CMK (cell line): ENCODE measurements at places on chromosomes 5 and 9.
A peak's percentile ranks its signal among the peaks of the same experiment; 100 is the strongest.

DNA sequence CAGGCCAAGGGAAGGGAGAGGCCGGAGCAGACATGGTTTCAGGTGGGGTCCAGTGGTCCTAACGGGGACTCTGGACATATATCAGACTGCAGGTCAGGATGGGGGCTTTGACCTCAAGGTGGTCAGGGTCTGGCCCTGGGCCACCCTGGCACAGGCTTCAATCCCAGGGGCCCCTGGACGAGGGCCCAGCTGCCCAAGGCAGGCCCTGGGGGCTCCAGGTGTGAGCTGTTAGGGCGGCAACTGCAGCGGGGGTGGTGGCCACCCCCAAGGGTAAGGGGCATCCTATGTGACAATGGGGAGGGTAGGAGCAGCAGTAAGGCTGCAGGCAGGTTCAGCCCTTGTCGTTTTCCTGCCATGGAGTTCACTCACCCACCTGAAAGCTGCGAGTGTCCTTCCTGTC lies 45.4 kb upstream of the CLPTM1L start:
- DNase-seq: no peak

DNA sequence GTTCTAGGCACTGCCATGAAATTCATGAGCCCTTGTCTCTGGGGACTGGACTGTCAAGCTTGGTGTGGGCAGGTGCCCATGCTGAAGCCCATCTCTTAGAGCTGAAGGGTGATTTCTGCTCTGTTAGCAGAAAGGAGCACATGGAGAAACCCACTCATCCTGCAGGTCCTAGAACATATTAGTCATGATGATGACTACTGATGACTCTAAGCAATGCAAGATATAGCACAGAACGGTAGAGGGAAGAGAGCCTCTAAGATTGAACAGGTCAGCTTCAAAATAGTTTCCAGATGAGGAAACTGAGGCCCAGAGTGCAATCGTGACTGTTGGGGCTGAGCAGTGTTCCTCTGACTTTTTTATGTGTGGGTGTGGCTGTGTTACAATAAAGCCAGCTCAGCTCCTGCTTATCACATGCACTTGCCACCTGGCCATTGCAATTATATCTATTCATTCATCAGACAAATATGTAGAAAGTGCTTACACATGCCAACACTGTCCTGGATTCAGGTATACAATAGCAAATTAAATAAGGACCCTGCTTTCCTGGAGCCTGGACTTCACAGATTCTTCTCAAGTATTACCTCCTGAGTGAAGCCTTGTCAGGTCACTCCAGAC lies 140.2 kb upstream of the BRINP1 start:
- no peak for DNase-seq

- DNase-seq: no peak
These were observed 561.1 kb downstream of the PDE4D start for GRCh38 chr5:59332236-59332973.

DNA sequence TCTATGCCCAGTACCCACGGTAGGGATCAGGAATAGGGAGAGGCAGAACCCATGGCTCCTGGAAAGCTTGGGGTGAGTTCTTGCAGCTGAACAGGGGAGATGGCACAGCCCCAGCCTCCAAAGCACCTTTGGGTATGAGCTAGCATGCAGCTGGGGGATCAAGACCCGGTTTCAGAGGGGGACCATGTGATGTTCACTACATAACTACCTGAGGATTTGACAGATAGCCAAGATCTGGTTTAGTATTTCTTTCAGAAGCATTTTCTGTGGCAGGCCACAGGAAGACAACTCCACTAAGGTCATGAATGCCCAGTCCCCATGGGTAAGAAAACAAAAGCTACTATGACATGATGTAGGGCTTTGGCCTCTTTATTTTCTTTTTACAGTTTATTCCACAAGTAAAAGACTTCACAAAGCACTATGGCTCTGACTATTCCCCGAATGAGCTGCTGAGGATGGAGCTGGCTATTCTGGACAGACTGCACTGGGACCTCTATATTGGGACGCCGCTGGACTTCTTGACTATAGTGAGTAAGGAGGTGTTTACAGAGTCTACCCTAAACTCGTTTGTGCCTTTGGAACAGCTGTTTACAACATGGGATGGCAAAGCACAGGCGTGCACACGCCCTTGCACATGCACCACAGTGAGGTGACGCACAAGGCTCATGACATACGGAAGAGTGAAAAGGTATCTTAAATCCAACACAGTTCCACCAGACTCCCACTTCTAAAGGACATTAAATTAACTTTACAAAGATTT lies 3.4 kb downstream of the CCNI2 start:
- DNase-seq: no peak

GRCh38 chr5:172189693-172190296 lies 1.8 kb upstream of the STK10 start:
- DNase-seq: no peak

DNA sequence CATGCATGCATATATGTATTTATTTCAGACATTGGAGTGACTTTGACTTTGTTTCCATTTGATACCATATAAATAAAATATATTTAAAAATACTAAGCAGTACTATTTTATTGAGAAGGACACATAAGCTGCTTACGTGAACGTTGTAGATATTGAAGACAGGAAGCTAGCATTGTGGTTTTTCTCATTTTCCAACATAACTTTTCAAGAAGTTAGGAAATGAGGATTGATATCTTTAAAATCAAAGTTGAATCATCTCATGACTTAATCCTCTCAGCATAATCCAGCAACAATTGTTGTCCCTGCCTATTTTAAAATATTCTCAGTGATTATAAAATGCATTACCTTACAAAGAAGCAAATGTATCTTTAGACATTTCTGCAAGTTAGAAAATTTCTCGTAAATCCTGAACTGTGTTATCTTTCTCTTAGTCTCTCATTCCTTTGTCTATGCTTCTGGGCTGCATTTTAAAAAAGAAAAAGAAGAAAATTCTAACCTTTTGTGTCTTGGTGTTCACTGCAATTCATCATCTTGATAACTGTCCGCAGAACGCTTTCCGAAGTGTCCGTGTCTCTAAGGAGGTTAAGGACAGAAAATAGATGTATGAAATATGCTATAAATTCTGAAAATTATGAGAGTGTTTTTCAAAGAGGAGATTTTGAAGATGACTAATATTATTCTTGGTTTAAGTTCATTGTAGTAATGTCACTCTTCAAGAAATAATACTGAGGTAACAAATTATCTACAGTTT lies 1089.9 kb upstream of the CDH6 start:
- DNase-seq: no peak

DNA sequence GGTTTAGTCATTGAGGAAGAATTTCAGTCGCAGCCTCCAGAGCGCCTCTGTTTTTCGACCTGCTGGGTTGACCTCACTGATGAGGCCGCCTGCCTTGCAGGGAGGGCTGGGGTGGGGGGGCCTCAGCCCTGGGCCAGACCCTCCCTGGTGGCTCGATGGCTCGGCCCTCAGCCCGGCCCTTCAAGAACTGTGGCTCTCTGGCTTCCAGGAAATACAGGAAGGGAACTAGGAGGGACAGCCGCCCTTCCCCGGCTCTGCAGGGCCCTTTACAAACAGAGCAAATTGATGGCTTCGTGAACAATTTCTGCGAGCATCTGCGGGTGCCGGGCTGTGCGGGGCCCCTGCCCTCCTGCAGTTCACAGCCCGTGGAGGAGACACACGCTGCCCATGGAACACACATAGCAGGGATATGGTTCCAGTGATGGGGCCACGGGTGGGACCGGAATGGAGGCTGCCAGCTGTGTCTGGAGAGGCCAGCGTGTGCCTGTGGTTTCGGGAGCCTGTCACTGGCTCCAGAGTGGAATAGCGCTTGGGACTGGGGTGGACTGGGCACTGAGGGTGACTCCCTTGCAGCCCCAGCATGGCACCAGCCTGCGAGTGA lies 39.6 kb downstream of the COL5A1 start:
- no peak for DNase-seq

DNA sequence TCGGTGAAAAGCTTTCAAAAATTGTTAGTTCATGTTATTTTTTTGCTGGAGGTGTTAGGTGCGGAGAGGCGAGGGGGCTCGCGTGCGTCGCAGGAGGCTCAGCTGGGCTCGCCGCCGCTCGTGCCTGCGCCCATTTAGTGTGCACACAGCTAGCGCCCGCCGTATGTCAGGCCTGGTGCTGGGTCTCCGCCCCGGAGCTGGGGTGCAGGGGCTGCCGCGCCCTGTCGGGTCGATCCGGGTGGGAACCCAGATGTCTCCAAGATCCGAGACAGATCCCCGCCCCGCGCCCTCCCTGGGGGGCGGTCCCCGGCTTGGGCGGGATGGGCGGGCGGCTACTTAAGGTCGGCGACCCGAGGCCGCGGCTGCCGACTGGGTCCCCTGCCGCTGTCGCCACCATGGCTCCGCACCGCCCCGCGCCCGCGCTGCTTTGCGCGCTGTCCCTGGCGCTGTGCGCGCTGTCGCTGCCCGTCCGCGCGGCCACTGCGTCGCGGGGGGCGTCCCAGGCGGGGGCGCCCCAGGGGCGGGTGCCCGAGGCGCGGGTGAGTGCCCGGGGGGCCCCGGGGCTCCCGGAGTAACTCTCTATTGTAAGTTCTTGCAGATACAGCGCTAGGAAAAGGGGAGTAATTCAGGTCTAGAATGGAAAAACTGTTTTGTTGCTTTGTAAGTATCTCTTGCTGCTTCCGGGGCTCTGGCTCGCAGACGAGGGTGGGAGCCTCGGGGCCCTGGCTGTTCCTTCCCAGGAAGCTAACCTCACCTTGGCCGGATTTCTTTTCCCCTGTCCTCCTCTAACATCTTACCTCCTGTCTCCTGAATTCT lies 31.7 kb downstream of the GSN start:
- no peak for DNase-seq

DNA sequence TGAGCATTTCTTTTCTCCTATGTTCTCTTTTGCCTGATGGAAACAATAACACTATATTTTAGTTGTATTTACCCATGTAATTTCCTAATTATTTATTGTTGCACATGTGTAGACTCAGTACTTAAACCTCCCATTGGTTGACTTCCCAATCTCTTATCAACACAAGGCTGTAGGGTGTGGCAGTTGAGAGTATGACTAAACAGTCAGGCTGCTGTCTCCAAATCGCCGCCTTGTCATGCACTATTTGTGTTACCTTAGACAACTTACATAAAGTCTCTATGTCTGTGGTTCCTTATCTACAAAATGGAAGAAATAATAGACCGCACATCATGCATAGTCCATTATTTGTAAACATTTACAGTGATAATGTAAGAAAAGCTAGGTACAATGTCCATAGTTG lies 68.9 kb upstream of the EFNA5 start:
- DNase-seq: peak; percentile 15

DNA sequence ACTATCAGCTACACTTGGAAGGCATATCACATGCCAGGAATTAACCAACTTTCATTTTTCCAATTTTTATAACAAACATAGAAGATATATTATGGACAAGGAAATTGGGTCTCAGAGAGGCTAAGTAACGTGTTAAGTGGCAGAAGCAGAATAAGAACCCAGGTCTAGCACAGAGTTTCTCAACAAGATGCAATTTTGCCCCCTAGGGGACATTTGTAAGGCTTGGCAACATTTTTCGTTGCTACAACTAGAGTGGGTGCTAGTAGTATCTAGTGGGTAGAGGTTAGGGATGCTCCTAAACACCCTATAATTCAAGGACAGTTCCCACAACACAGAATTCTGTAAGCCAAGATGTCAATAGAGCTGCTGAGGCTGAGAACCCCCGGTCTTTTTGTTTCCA lies 180.6 kb downstream of the SNCAIP start:
- no peak for DNase-seq

GRCh38 chr5:8749556-8749955 lies 796.3 kb downstream of the SEMA5A start:
- DNase-seq: no peak

- DNase-seq: no peak
These were observed 187.6 kb downstream of the COMMD10 start for GRCh38 chr5:116272281-116272941.

- no peak for DNase-seq
These were observed 112.0 kb upstream of the KCNN2 start for GRCh38 chr5:114249823-114250222.

GRCh38 chr9:71637926-71638325 lies 130.4 kb downstream of the CEMIP2 start:
- no peak for DNase-seq

DNA sequence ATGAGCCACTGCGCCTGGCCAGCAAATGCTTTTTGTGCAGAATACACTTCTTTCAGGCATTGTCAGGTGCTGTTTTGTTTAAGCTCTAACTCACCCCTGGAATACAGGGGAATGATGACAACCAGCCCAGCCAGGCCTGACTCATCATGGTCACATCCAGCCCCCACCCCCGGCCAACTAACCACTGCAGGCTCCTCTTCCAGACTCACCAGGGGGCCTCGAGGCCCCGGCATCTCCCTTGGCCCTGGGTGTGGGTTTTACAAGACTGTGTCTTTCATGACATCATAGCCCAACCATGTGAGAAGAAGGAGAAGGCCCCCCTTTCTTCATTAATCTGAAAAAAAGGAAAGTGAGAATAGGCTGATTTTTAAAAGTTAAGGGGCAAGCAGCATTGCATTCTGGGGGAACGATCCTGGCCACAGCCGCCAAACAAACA lies 35.5 kb downstream of the OLFML2A start:
- no peak for DNase-seq

- no peak for DNase-seq
These were observed 106.8 kb downstream of the IZUMO3 start for GRCh38 chr9:24438876-24439275.

GRCh38 chr5:34040472-34040871 lies 2.5 kb downstream of the C1QTNF3 start:
- DNase-seq: no peak

- DNase-seq: no peak
These were observed 84.6 kb downstream of the CEMIP2 start for GRCh38 chr9:71683598-71684235.
